ENCODE measurements at places on chromosomes 13 and 19. TPM values are rescaled to one million over a fixed set of nuclear protein-coding genes. Genes with fewer than 3 reads are reported as not detected.

The CYP4F3 gene
- not detected for total RNA-seq

The AZU1 gene
- not detected for total RNA-seq

The TTYH1 gene
- total RNA-seq = 0.99 TPM

The WDR87 gene
- not detected for total RNA-seq

The TNNT1 gene
- not detected for total RNA-seq

The TUBB4A gene
- 6.9 TPM for total RNA-seq

The MTUS2 gene
- not detected for total RNA-seq

The RAB3D gene
- total RNA-seq = 7.6 TPM

- no peaks in the 10 kb centered on the region for H3K27me3 ChIP-seq
- no peak overlapping the region for H3K4me3 ChIP-seq
- DNase-seq = no peak
- no peak overlapping the region for H3K27ac ChIP-seq
- no peaks in the 10 kb centered on the region for H3K4me1 ChIP-seq
Measured at GRCh38 chr13:54198911-54199310, 1170.3 kb downstream of the OLFM4 start.

DNA sequence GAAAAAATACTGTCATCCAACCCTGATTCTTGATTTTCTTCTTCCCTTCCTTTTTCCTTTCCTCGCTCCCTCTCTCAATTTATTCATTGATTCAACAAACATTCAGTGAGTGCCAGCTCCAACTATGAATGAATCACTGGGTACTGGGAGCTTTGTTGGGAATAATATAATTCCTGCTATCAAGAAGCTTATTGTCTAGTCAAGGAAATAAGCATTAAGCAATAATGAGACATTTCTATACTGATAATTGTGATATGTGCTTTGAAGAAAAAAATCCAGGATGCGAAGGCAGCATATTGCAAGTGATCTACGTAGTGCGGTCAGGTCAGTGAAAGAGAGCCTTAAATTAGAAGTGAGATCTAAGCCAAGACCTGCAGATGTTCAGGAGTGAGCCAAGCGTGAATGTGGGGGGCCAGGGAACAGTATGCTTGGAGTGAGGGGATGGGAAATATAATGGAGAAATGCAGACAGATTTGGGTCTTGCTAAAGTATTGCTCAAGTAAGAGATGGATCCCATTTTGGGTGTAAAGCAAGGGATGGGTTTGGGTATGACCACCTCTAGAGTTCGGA, 253.5 kb downstream of the LHFPL6 start:
- H3K27ac ChIP-seq = no peak overlapping the region
- DNase-seq = no peak
- no peaks in the 10 kb centered on the region for H3K36me3 ChIP-seq
- H3K4me1 ChIP-seq = no peaks in the 10 kb centered on the region
- no peak overlapping the region for H3K4me3 ChIP-seq
- H3K27me3 ChIP-seq = peaks cover 4% of the 10 kb centered on the region

GRCh38 chr19:13839938-13840304, 37.0 kb upstream of the NANOS3 start:
- H3K36me3 ChIP-seq = peaks cover 55% of the 10 kb centered on the region
- H3K4me1 ChIP-seq = peaks cover 52% of the 10 kb centered on the region
- no peaks in the 10 kb centered on the region for H3K27me3 ChIP-seq
- H3K4me3 ChIP-seq = peak overlapping the region; percentile 89
- no peak for DNase-seq

DNA sequence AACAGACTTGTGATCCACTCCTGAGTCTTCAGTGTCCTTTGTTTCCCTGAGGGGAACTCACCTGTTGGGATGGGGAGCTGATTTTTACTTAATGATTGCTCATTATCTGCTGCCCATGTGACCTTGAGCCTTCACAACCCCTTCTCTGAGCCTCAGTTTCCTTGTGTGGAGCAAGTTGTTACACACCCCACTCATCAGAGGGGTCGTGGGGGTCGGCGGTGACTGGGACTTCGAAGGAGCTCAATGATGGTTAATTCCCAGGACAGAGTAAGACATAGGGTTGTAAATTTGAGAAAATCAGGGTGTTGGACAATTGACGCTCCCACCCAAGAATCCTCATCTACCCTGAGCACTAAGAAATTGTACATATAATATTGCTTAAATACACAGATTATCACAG, 13.5 kb downstream of the LILRA5 start:
- no peak overlapping the region for H3K4me3 ChIP-seq
- H3K27me3 ChIP-seq = peaks cover 9% of the 10 kb centered on the region
- peaks cover 20% of the 10 kb centered on the region for H3K4me1 ChIP-seq
- DNase-seq = no peak
- no peak overlapping the region for H3K27ac ChIP-seq

GRCh38 chr13:91304741-91305140, 42.7 kb upstream of the MIR17HG start:
- H3K36me3 ChIP-seq = no peaks in the 10 kb centered on the region
- H3K27me3 ChIP-seq = peaks cover 5% of the 10 kb centered on the region
- no peak overlapping the region for H3K4me3 ChIP-seq
- H3K4me1 ChIP-seq = no peaks in the 10 kb centered on the region

GRCh38 chr19:7554990-7555864, 19.7 kb downstream of the PNPLA6 start:
- H3K36me3 ChIP-seq = peaks cover 67% of the 10 kb centered on the region
- H3K27ac ChIP-seq = no peak overlapping the region
- H3K4me1 ChIP-seq = peaks cover 26% of the 10 kb centered on the region

GRCh38 chr19:18685597-18686190, 2.2 kb downstream of the CRTC1 start:
- H3K27me3 ChIP-seq = no peaks in the 10 kb centered on the region
- H3K27ac ChIP-seq = no peak overlapping the region
- no peak for DNase-seq
- H3K4me3 ChIP-seq = no peak overlapping the region
- peaks cover 20% of the 10 kb centered on the region for H3K4me1 ChIP-seq
- no peaks in the 10 kb centered on the region for H3K36me3 ChIP-seq

DNA sequence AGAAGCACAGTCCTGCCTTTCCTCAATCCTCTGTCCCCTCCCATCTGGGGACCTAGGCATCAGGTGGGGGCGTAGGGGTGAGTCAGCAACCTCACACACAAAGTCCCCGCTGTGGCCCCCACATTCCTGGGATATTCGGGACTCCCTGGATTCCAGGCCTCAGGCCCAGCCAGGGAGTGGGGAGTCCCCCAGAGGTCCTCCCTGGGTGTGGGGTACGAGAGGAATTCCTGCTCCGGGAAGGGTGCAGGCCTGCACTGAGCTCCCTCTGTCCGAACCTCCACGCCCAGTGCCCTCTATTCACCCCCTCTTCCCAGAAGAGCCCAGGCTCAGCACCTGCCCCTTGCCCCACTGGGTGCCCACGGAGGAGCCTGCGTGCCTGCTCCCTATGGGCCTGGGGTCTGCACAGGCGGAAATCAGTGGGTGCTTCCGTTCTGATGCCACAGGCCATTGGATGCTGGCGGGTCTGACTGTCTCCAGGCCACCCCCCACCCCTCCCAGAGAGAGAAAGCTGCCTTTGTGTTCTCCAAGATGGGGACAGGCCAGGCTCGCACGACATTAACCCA, 3.4 kb downstream of the CADM4 start:
- no peaks in the 10 kb centered on the region for H3K36me3 ChIP-seq
- H3K27me3 ChIP-seq = peaks cover 38% of the 10 kb centered on the region
- H3K4me3 ChIP-seq = no peak overlapping the region

DNA sequence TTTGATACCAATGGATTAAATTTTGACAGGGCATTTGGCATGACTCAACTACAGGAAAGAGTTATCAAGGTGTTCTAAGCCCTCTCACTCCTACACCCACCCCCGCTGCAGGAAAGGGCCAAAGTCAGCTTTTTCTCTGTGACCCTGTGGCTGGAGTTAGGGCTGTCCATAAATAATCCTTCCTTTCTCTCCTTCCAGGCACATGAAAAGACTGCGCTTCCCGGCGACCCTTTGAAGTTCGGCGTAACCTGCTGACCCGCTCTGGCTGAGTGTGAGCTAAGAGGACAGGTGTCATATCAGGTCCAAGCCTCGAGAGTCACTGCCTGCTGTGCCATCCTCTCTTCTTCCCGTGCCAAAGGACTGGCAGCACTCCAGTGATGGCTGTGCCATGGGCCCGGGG, 25.6 kb downstream of the ZNF114 start:
- H3K27ac ChIP-seq = no peak overlapping the region
- H3K27me3 ChIP-seq = no peaks in the 10 kb centered on the region
- H3K4me3 ChIP-seq = no peak overlapping the region
- DNase-seq = no peak
- H3K4me1 ChIP-seq = peaks cover 8% of the 10 kb centered on the region
- H3K36me3 ChIP-seq = no peaks in the 10 kb centered on the region

DNA sequence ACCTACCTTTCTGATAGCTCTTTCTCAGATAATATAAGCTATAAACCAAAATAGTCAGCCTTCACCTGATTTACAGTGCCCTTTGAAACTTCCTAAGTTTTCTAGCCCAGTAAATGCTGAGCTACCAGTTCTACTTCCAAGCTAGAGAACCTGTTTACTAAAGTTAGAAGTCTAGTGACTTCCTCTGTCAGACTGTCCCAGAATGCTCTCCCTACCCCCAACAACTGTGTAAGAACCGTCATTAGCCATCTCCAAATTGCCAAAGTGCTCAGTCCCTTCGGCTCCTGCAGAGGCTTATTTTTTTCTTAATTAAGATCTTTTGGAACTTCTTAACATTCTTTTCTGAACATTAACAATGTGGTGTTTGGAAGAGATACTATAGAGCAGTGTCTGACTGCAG, 3.2 kb upstream of the ABCC4 start:
- DNase-seq = no peak
- peaks cover 20% of the 10 kb centered on the region for H3K4me1 ChIP-seq
- H3K27me3 ChIP-seq = peaks cover 9% of the 10 kb centered on the region
- no peak overlapping the region for H3K4me3 ChIP-seq

DNA sequence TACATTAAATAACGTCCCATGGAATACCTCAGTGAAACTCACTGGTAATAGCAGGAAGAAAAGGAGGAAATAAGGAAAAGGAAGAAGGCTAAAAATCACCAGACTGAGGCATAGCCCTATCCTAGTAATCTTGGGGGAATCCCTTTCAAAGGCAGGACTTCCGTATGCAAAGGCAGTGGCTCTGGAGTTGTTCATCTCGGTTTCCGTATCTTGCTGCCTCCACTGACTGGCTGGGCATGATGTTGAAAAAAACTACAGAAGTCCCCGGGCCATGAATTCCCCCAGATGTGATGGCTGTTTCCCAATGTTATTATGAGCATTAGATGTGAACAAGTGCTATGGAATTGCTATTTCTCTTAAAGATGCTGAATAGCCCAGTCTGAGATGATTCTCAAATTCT, 5.5 kb downstream of the FPR2 start:
- no peaks in the 10 kb centered on the region for H3K4me1 ChIP-seq
- no peak overlapping the region for H3K4me3 ChIP-seq
- no peaks in the 10 kb centered on the region for H3K36me3 ChIP-seq
- peaks cover 7% of the 10 kb centered on the region for H3K27me3 ChIP-seq

DNA sequence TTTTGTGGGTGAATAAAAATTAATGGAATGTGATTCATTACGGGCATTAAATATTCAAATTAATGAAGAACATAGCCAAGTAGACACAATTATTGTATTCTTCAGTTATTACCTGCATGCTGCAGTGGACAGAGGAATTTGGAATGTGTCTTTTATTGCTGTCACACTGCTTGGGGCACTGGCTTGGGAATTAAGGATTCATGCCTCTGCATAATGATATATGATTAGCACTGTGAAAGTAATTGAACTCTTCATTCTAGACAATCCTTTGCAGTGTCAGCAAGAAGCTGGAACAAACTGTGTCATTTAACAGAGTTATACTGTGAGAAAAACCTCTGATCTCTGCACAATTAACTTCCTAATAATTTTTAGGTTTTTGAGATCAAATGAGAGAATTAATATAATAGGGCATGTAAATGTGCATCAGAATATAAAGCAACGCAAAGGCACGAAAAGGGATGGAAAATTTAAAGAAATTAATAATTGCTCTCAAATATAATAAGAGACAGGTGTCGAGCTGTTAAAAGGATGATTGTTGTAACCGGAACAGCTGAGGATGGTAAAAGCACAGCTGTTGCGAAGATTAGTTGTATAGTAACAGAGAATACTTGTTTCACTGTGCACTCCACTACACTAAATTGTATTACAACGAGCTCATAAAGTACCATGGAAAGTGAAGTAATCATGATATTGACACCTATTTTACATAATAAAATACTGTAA, 235.1 kb upstream of the MIR17HG start:
- no peaks in the 10 kb centered on the region for H3K36me3 ChIP-seq
- H3K27ac ChIP-seq = no peak overlapping the region

DNA sequence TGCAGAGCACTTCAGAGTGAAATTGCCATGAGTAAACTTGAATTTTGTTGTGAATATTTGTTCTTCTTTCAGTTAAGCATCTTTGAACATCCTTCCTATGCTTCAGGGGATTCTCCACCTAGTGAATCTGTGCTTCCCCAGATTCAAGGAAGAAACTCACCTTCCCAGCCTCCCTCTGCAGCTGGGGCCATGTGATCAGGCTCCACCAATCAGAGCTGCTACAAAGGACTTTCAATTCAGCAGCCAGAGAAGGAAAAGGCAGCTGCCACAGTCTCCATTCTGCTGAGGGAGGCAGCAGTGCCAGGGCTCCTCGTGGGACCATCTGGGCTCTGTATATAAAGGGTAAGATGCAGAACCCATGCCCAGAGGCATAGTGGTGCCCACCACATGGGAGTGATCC, 89.7 kb upstream of the SIAH3 start:
- no peaks in the 10 kb centered on the region for H3K36me3 ChIP-seq
- H3K4me3 ChIP-seq = no peak overlapping the region
- no peak for DNase-seq
- H3K27ac ChIP-seq = no peak overlapping the region

- DNase-seq = peak; percentile 56
- H3K27ac ChIP-seq = peak overlapping the region; percentile 66
- H3K4me3 ChIP-seq = no peak overlapping the region
- H3K4me1 ChIP-seq = peaks cover 54% of the 10 kb centered on the region
Measured at GRCh38 chr13:73275163-73275562, 216.4 kb downstream of the KLF5 start.

DNA sequence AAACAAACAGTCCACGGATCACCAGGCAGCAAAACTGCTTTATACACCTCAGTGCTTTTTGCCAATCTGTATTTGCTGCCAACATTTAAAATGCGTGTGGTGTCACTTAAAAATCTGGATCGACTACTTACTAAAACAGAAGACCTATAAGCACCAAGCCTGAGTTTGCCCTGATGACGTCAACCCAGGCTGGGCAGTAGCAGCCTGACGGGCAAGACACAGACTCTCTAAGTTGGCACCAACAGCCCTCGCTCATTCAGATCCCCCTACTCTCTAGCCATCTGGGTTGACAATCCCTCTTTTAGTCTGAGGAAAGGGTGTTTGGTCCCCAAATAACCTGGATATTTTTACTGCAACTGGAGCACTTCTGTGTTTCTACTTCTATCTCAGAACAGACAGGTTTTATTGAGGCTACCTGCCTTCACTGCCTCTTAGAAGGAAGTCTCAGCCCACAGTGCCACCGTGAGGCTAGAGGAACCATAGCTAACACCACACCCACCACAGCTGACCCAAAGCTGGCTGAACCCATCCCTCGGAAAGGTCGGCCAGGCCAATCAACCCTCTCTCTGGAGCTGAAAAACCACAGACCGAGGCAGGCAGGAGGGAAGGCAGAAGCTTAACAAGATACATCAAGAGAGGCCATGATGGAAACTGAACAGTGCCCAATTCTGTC, 6.9 kb downstream of the SUGP2 start:
- DNase-seq = no peak
- H3K36me3 ChIP-seq = peaks cover 70% of the 10 kb centered on the region
- no peaks in the 10 kb centered on the region for H3K27me3 ChIP-seq
- peaks cover 41% of the 10 kb centered on the region for H3K4me1 ChIP-seq
